ENCODE measurements at places on chromosomes 4 and X. TPM values are rescaled to one million over a fixed set of nuclear protein-coding genes. Genes with fewer than 3 reads are reported as not detected.

- DNase-seq = no peak
Measured at GRCh38 chr4:176781739-176782100, 11.0 kb downstream of the VEGFC start.

The TMPRSS11A gene
- total RNA-seq = 26.0 TPM

DNA sequence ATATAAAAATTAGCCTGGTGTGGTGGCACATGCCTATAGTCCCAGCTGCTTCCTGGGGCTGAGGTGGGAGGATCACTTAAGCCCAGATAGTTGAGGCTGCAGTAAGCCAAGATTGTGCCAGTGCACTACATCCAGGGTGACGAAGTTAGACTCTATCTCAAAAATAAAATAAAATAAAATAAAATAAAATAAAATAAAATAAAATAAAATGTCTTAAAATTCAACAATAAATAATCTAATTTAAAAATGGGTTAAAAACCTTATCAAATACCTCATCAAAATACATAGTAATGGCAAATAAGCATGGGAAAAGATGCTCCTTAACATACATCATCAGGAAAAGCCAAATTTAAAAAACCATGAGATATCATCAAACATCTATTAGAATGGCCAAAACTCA, 760.2 kb upstream of the AGA start:
- no peak for DNase-seq

GRCh38 chr4:143354990-143355389, 18.3 kb downstream of the GAB1 start:
- DNase-seq = no peak

- DNase-seq = no peak
Measured at GRCh38 chrX:39112143-39112542, 310.9 kb downstream of the MID1IP1 start.

The TRIM60 gene
- not detected for total RNA-seq

Measured in vagina (tissue), 2 donors.